ENCODE measurements at places on chromosomes 5 and 9.
A peak's percentile ranks its signal among the peaks of the same experiment; 100 is the strongest.

DNA sequence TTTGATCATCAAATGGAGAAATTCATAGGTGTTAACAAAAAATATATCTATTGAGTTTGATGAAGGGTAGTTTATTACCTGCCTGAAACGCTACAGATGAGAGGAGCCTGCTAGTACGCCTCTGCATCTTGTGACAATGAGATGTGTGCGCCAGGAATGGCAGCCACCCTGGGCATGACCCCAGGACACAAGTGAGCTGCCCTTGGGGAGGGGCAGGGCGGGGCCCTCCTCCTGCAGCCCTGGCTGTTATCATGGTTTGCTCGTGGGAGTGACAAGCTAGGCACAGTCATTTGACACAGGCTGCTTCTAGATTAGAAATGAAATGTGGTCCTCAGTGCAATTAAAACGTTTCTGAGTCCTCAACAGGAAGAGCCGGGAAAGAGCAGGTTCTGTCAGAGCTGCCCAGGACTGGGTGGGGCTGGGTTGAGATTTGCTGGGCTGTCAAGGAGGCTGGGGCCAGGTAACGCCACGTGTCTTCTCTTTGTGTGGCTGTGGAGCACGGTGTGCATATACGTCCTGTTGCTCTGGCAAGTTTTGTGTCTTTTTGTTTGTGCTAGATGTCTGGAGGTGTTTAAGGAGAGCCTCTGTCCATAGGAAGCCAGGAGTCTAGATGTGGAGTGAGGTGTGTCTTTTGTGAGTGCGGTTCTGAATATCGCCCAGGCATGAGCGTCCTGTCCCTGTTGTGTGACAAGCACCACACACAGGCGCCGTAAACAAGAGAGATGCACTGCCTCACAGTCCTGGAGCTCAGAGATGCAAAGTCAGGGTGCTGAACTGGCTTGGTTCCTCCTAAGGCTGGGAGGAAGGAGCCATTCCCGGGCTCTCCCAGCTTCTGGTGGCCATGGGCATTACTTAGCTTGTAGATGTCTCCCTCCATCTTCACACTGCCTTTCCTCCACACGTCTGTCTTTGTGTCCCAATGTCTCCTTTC is 129.0 kb upstream of the IRX4 start:
- no peak for DNase-seq

- DNase-seq: no peak
Observed at GRCh38 chr9:72675586-72675985, 154.2 kb downstream of the TMC1 start.

DNA sequence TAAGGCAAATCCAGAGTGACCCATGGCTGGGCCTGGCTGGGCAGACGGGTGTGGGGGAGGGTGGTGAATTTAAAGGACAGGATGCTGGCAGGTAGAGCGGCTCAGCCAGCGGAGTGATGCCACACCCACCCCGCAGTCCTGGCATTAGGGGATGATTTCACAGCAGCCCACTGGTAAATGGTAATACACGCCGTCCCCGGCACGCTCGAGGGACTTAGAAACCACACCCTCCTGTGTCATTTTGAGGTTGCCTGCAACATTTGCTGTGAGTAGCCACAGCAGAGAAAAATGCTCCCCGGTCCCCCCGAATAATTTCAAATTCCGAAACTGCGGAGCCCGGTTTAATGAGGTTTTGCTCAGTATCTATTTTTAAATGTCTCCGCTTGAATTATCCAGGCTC is 71.3 kb upstream of the FCN2 start:
- no peak for DNase-seq

DNA sequence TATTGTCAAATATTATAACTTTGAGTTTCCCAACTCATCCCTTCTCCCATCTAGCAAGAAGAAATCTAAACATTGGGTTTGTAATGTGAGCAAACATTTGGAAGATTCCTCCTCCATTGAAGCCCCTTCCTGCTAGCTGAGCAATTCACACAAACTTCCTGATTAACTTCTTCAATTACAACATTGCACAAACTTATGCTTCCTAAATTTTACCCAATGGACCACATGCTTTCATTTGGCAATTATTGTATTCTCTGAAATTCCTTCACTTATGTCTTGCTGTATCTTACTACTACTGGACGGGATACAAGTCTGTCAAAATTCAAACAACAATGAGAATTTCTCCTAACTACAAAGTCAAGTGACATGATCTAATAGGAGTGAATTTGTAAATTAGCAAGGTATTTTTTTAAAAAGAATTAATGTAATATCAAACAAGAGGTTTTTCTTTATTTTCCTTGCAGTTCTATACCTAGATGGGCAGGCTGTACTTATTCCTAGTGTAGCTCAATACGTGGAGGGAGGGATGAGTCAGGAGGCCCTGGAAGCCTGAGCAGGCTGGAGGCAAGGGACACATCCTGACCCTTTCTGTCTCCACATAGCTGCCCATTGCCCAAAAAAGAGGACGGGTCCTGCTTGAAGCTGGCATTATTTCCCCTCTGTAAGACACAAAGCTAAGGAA is 11.8 kb upstream of the IFNW1 start:
- no peak for DNase-seq

DNA sequence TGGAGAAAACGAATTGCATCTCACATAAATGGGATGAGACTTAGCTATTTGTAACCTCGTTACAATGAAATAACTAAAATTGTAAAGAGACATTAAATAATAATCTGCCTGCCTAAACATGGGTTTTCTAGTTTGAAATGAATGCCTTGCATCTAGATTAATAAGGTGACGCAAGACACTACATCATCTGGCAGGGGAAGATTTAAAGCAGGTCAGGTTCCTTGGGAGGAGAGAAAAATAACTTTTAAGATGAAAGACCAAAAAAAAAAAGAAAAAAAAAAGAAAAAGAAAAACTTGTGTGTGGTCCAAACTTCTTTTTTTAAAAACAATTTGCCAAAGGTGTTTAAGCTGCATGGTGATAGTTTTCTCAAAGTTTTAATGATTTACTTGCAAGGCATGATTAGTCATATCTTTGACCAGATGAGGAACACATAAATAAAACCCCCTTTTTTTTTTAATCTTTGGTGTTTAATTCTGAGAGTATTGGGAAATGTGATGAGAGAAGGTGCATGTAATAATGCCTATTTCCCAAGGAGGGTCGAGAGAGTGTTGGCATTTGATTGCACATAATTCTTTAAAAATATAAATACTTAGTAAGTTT is 122.9 kb upstream of the ADAMTSL1 start:
- no peak for DNase-seq

GRCh38 chr5:138491669-138492559 is 26.6 kb downstream of the EGR1 start:
- DNase-seq: peak; percentile 87

- peak; percentile 52 for DNase-seq
Observed at GRCh38 chr9:127311239-127311741, 46.7 kb downstream of the GARNL3 start.

DNA sequence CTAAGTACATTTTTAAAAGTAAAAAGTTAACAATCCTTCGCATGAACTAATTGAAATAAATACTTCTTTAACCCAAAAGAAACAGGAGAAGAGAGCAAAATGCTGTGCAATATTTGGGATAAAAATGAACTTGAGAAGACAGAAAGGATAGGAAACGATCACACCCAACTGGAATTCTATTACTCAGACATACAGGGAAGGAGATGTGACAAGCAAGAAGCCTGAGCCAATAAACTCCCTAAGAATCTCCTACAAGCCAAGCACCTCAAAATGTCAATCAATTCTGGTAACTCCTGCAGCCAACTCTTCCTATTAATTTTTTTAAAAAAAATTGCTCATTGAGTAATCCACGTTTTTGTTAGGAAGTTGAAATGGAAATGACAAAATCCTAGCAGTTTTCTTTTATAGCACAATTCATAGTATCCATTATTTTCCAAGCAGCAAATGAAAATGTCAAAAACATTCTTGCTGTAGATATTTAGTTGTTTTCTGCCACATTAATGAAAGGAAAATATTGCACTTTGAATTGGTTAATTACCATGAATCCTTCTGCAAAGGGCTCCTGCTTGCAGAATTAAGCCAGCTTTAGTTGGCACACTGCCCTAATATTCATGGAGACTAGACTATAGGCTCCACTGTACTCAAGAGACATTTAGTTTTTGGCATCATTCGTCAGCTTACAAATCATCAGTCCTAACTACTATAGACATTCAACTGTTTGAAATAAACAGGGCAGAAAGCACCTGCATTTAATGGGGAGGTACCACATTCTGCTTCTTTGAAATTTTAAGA is 89.0 kb downstream of the RFX3 start:
- DNase-seq: no peak

DNA sequence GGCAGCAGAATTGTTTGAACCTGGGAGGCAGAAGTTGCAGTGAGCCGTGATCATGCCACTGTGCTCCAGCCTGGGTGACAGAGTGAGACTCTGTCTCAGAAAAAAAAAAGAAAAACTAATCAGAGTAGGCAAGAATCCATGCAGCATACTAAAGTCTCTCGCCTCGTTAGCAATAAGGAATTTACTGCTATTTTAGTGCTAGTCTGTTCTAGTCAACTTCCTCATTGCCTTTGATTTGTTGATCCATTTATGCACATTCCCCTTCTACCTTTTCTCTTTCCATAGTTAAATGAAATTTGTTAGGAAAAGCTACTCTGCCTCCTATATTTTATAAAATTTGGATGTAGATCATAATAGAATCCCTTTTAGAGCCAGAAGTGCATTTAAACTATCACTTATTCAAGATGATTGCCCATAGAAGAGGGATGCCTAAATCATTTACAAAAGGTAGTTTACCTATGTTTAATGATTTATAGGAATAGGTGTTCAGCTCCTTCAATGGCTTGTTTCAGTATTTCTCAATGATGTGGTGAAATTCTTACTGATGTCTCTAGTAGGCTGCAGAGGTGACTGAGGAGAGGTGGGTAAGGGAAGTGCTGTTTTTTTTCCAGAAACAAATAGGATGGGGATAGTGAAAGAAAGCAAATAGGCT is 1.9 kb downstream of the LRRC19 start:
- DNase-seq: no peak

GRCh38 chr5:125823572-125823971 is 599.6 kb upstream of the GRAMD2B start:
- no peak for DNase-seq

GRCh38 chr9:131520503-131520902 is 10.6 kb downstream of the UCK1 start:
- no peak for DNase-seq

DNA sequence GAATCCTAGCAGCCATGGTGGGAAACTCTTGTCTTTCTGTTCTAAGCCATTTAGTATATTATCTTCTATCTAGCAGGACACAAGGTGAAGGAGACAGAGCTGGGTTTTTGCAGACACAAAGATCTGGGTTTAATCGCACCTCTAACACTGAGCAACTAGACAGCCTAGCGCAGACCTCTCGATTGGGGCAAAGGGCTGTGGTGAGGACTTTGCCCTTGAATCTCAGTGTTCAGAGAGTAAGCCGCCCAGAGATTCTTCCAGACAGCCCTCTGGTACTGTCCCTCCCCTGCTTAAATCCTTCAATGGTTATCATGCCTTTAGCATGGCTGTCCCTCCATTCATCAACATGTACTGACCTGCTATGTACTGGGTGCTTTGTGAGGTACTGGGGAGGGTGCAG is 128.1 kb downstream of the CRB2 start:
- no peak for DNase-seq

GRCh38 chr5:157358871-157359270 is 92.9 kb downstream of the CYFIP2 start:
- no peak for DNase-seq

DNA sequence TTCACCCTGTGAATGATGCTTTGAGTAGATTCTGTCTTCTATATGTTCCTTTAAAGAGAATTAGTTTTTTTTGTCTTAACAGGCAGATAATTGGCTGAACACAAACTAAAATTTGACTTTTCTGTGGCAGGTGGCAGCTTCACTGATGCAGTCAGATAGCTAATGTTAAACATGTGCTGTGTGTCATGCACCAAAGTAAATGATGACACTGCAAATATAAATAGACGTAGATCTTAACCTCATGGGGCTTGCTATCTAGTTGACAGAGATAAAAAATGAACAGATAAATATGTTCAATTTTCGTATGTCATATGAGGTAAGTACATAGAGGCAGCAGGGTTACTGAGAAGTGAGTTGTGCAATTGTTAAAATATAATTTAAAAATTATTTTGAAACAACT is 82.7 kb downstream of the PARP8 start:
- no peak for DNase-seq
